Omental fat pad (tissue), 4 donors: ENCODE measurements at places on chromosomes 12 and 14.

GRCh38 chr14:104386151-104386841 lies 193.3 kb upstream of the C14orf180 start:
- DNase-seq: no peak

DNA sequence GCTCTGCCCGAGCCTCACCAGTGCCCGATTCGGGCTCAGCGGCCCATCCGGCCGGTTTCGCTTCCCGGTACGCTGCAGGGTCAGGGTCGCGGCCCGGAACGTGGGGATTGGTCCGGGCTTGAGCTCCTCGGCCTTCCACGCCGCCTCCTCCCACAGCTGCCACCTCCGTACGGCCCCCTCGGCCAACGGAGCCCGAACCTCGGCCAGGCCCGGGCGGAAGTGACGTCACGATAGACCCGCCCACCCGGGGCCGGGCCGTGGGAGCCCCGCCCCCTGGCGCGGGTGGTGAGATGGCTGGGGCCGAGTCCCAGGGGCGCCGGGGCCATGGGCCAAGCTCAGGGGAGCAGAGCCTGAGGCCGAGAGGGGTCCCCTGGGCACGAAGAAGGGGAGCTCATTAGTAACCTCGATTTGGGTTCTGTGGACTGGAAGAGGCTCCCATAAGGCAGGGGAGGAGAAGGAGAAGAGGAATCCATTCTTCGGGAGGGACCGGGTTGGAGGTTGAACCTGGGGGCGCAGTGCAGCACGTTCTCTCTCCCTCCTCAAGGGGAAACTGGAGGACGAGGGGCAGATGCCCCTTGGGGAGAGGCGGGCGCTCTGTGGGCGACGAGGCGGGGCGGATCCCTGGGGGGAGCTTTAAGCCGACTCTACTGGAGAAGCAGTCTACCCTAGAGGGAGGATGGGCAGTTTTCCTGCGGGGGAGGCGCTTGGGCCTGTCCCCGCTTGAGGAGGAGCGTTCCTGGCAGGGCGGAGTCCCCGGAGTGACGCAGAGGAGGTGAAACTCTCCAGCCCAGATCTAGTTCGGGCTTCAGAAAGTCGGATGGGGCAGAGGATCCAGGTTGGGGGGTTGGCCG lies at the start of gene MLF2:
TSS of gene MLF2 (minus strand) at position 221 of the 851 bp plus-strand sequence. CDS start 807 bp downstream, outside the sequence.
- DNase-seq: peak; percentile 89

DNA sequence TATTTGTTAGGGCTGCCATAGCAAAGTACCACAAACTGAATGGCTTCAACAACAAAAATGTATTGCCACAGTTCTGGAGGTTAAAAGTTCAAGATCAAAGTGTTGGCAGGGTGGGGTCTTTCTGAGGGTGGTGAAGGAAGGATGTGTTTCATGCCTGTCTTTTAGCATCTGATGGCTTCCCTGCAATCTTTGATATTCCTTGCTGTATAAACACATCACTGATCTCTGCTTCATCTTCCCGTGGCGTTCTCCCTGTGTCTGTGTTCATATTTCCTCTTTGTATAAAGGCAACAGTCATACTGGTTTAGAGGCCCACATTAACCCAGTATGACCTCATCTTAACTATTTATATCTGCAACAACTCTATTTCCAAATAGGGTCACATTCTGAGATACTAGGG lies 167.5 kb downstream of the BTG1 start:
- no peak for DNase-seq

DNA sequence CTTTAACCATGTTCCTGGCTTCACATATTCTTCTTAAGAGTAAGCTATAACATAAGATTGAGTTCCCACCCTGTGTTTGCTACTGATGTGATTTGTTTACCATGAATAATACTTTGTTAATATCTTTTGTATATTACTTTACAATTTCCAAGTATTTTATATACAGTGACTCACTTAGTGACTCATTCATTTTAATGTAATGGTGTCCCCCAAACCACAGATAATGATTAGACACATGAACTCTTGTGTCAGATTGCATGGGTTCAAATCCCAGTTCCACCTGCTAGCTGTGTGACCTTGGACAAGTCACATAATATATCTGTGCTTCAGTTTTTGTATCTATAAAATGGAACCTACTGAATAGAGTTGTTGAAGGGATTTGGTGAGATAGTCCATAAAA lies 76.1 kb downstream of the MYF5 start:
- no peak for DNase-seq

DNA sequence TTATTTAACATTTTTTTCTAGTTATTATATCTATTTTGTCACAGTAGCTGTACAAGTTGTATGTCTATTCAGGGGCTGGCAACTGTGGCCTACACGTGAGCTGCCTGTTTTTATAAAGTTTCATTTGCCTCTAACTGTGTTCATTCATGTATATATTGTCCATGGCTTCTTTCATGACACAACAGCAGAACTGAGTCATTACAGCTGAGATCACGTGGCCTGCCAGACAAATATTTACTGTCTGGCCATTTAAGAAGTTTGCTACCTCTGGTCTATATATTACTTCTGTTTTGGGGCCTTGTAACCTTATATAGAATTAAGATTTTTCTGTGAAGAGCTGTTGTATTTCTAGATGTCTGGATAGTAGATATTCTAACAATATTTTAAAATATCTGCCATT lies 37.9 kb downstream of the KIAA0586 start:
- no peak for DNase-seq

- no peak for DNase-seq
Observed at GRCh38 chr12:30989754-30990153, 63.2 kb downstream of the TSPAN11 start.

DNA sequence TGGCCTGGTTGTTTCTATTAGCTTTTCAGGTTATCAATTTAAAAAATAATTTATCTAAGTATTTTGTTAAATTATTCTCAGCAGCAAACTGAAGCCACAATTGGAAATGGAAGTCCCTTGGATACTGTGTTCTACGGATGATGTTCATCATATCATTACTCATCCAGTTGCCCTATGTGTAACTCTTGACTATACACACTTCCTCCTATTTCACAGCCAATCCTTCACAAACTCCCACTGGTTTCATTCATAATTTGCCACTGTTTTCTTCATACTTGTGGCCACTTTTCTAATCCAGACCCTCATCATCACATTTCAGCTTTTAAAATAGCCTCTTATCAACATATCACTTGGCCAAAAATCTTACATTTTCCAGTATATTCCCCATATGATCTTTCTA lies 84.0 kb downstream of the CATSPERB start:
- no peak for DNase-seq

DNA sequence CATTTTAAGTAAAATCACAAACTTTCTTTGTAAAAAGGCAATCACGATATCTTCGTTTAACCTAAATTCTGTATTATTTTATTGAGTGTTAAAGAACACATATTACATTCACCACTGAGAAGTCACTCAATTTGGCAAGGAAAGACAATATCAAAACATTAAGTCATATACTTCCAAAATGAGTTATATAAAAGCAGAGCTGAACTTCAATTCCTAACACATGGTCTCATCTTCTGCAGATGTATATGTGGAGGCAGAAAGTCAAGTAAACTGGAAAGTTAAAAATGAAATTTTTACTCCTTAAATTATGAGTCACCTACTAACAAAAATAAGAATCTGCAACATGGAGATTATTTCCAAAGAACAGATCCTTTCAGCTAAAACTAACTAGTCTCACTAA lies 28.7 kb downstream of the BMAL2 start:
- no peak for DNase-seq

DNA sequence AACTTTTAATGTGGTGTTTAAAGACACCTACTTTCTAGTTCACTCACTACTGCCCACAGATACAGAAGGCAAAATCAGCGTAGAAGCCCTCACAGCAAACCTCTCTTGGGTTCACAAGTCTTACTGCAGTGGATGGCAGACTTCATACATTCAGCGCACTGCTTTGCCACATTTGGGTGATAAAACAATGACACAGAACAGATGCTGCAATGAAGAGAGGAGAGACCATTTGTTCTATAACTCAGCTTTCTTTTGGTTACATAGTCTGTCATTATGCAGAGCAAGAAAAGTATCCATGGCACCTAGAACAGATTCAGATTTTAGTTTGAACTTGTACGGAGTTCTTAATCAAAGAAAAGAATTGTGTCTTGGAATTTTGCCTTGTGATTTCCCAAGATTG lies 459.0 kb downstream of the BCAT1 start:
- no peak for DNase-seq

DNA sequence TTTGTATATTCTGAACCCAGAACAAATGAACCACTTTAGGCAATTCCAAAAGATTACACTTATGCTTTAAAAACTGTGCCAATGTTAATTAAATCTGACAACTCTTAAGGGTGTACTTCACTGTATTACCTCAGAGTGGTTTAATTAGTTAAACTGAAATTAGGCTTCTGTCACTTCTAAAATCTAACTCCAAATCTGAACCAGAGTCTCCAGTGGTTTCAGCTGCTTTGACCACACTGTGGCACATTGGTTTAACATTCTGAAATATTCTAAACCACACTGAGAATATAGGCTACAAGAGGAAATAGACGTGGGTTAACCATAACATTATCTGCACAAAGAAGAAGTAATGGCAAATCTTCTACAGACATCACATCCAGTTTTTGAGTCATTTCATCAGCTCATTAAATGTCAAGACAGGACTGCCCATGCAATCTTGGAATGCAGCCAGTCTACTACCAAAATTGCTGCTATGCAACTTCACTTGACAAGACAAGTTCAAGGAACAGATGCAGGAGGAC lies 94.8 kb downstream of the LRP6 start:
- DNase-seq: no peak

- DNase-seq: no peak
Observed at GRCh38 chr12:17588968-17589367, 501.0 kb downstream of the RERGL start.

DNA sequence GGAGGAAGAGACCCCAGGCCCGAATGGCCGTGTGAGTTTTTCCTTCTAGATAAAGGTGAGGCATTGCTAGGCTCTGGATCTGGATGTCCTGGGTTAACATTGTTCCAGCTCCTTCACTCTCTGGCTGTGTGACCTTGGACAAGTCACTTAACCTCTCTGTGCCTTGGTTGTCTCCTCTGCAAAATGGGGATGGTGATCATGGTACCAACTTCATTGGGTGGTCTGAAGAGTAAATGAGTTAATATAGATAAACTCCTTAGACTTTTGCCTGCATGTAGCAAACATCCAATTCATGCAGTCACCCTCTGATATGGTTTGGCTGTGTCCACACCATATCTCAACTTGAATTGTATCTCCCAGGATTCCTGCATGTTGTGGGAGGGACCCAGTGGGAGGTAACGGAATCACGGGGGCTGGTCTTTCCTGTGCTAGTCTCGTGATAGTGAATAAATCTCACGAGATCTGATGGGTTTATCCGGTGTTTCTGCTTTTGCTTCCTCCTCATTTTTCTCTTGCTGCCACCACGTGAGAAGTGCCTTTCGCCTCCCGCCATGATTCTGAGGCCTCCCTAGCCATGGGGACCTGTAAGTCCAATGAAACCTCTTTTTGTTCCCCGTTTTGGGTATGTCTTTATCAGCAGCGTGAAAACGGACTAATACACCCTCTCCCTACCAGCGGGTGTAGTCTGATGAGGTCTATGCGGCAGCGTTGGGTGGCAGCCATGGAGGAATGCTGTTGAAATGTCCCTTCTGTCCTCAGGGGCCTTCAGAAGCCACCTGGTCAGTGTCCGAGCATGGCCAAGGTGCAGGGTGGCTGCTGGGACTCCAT lies 256.1 kb downstream of the GLT1D1 start:
- DNase-seq: no peak

DNA sequence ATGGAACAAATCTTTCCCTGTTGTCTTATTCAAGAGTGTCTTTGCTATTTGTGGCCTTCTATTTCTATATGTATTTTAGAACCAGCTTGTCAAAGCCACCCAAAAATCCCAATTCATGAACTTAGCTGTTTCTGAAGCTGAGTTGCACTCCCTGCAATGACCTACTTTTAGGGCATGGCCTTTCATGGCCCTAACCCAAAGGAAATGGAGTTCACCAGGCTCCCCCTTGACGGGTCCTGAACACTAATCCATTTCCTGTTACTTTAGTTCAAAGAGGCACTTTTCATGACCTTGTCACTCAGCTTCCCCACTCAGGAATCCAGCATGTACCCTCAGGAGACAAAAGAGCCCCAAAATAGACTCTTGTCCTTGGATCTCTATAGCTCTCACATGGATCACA lies 7.6 kb downstream of the TMED8 start:
- DNase-seq: no peak

- no peak for DNase-seq
Observed at GRCh38 chr12:131258398-131258797, 304.7 kb downstream of the ADGRD1 start.

GRCh38 chr14:58954052-58954451 lies 234.4 kb upstream of the DAAM1 start:
- no peak for DNase-seq

DNA sequence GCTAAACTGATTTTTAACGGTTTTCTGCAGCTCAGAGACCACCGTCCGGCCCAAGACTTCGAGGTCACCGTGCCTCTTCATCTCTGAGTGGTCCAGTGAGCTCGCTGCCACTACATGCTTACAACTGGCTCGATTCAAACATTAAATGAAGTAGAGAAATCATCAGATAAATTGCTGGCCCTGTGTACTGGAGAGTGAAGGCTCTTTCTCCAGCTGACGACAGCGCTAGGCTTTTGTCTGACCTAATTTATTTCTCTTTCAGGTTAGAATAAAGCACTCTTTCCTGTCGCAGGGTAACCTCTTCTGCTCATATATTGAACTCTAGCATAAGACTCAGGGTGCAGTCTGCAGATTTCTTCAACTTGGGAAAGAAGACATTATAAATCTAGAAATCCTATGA lies 6.4 kb downstream of the BCL11B start:
- DNase-seq: no peak

- no peak for DNase-seq
Observed at GRCh38 chr12:43957732-43958372, 122.0 kb downstream of the TMEM117 start.

DNA sequence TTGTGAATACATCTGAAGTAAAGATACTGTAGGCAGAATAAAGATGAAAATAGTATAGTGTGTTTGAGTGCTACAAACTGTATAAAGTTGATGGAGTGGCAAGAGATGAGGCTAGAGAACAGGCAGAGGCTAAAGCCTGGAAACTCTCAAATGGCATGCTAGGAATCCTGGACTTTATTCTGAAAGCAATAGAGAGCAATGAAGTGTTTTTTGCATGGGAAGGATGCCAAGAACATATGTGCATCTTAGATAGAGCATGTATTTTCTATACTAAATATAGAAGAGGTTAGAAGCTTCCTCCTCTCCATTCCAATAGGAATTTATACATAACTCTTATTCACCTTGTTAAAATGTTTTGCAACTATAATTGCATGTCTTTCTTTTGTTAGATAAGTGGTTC lies 86.3 kb upstream of the TMTC2 start:
- no peak for DNase-seq

- no peak for DNase-seq
Observed at GRCh38 chr12:132161796-132162507, 17.7 kb downstream of the NOC4L start.

DNA sequence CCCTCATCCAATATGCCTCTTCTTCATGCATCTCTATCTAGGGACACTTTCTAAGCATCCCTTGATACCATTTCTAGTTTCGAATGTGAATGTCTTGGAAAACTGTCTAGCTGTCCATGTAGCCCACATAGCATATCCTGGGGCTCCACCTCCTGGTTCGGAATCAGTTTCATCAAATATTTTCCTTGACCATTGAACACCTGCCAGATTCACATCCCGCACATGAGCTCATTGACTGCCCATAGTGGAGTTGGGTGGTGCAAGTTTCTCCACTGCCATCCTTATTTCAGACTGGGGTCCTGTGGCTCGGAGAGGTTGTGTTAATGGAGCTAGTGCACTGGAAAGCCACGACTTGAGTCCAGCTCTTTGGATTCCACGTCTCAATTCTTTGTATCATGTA lies 58.6 kb upstream of the TMEM263 start:
- DNase-seq: no peak

- DNase-seq: no peak
Observed at GRCh38 chr12:15212930-15213329, 8.3 kb downstream of the RERG start.
